Hematopoietic multipotent progenitor cell treated with erythropoietin and hydrocortisone succinate and interleukin-3 and kit ligand, for 8 days (in vitro differentiated cells): ENCODE measurements at places on chromosomes 7 and 10.

DNA sequence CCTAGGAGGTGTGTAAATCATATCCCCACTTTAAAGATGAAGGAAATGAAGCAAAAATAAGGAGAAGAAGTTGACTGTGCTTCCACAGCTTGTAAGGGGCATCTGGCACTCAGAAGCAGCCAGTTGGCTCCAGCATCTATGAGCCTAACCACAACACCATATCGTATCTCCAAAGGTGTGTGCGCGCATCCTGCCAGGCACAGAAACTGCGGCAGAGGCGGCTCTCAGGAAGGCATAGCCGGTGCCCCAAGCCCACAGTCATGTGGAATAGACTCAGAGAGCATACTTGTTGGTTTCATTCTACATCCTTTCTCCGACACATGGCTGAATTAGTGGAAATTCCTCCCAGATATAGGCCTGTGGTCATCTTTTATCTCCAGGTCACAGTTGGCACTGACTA, 423.9 kb downstream of the CALN1 start:
- DNase-seq = peak; percentile 1

DNA sequence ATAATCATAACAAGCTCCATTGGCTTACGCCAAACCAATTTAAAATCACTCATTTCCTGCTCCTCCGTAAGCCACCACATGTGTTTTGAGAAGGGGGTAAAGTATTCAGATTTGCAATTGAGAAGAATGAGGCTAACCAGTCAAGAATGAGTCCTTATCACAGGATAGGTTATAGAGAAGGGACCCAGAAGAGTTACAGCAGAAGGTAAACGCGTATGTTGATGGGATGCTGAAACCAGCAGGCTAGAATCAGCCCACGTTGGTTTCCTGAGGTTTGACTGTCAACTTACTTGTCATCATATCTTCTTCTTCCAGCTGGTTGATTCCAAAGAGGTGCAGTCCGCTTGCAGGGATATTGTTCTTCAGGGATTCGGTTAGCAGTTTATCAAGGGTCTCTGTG, 64.1 kb upstream of the TM9SF3 start:
- no peak for DNase-seq

DNA sequence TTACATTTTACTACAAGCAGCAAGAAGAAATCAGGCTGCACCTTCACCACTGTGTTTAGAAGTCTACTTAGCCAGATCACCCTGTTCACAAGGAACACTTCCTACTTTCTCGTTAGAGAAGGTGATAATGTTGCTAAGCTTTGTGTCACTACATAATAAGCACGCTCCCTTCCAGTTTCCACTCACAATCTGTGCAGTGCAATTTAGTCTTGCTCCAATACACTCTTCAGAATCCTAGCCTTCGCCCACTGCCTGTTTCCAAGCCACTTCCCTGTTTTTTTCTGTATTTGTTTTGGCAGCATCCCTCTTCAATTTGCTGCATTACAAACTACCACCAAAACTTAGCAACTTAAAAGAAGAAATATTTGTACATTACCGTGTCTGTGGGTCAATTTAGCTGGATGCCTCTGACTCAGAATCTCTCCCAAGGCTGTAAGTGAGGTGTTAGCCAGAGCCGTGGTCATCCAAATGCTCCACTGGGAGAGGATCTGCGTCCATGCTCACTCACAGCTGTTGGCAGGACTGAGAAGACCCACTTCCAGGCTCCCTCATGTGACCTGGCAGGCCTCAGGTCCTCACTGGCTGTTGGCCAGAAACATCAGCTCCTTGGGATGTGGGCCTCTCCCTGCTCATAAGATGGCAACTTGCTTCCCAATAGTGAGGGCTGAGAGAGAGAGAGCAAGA, 110.4 kb downstream of the PON1 start:
- DNase-seq = no peak

DNA sequence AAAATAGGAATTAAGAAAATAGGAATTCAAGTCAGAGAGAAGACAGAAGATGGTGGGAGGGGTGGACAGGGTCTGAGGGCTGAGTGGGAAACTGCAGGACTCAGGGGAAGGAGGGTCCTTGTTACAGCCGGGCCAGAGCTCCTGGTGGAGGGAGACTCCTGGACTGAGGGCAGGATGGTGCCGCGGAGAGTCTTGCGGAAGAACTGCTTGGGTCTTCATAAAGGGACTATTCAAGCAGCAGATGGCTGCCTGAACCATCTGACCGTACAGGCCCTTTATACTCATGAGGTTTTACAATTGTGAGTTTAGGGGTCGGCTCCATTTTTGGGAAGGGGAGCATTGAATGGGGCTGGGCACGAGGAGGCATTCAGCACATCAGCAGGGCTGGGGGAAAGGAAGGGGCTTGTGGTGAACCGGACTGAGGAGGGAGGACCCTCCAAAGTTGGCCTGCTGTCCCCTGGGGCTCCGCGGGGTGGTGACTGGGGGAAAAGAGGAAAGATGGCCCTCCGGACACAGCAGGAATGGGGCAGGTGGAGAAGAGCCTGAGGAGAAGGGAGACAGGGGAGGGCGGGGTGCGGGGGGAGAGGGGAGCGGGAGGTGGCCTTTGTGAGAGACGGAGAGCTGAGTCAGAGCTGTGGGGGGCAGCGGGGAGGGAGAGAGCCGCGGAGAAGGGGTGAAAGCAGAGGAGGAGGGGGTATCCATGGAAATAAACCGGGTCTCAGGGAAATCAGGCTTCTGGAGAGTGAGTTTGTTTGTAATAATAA, 1.5 kb downstream of the FAM131B start:
- no peak for DNase-seq

DNA sequence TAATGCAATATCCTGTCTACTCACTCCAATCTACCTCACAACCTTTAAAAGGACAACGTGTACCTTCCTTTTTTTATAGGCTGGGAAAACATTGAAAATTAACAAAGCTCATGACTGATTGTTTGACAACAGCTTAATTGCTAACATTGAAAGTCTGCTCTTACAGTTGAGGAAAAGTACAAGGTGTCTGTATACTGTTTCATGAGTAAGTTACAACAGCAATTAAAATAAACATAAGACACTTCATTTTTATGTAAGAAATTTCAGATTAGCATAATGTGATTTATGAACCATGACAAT, 28.6 kb upstream of the NCAPG2 start:
- no peak for DNase-seq

DNA sequence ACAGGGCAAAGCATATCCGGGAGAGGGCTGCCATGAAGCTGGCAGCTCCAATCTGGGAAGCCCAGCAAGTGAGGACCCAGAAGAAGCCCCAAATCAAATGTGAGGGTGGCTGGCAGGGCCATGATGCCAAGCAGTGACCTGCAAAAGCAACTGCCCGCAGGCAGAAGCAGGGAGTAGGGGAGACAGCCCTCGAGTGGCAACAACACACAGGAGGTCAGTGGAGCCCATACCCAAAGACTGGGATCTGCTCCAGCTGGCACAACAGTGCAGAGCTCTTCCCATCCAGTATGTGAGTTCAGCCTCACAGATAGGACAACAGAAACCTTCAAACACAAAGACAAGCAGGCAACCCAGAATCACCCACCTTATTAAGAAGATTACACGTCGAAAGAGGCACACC, 45.0 kb downstream of the GRID1 start:
- DNase-seq = no peak

DNA sequence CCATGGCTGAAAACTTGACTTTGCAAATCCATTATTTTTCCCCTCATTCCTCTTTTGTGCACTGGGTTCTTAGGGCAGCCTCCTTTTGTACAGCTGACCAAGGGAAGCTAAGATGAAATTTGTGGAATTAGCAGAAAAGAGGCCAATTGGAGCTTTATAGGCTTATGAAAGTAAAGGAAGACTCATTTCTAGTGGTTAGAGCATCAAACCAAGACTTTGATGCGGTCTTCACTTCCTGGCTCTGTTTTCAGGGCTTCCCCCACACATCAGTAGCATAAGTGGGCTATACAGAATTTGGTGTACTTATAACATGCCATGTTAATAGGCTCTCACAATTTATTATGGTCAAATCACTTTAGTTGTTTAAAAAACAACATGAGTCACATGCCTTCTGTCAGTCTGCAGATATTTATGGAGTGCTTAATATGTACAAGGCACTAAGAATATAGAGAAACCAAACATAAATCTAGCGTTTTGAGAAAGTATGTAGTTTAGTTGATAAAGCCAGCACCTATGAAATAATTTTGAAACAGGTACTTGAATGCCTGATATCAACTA, 5.7 kb downstream of the AUTS2 start:
- no peak for DNase-seq

DNA sequence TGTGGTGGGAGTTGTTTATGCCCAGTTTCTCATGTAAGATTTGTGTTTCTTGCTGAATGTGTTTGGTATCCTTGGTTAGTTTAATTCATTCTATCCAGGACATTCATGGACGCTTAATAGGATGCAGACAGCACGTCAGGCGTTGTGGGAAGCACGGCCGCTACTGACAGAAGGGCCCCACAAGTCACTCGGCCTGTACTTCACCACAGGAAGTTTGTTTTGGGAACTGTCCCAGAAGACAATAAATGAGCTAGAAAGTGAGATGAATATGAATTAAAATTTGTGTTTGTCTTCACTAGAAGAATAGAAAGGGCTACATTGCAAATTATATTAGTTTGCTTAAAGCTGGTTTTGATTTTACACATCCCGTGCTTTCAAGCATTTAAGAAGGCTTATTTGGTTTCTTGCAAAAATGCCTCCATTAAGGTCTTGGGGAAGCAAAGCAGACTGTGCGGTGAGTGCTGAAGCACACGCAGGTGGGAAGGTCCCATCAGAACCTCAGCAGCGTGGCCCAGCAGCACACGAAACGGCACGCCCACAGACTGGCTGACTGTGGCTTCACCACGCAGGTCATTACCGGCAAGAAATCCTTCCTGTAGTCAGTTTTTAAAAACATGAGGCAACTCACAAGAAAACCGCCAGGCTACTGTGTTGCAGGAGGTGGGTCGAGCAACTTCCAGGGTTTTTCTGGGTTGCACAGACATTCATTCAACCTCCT, 74.1 kb downstream of the VIPR2 start:
- DNase-seq = no peak

GRCh38 chr7:131502810-131503508, 53.5 kb downstream of the PODXL start:
- peak; percentile 42 for DNase-seq

DNA sequence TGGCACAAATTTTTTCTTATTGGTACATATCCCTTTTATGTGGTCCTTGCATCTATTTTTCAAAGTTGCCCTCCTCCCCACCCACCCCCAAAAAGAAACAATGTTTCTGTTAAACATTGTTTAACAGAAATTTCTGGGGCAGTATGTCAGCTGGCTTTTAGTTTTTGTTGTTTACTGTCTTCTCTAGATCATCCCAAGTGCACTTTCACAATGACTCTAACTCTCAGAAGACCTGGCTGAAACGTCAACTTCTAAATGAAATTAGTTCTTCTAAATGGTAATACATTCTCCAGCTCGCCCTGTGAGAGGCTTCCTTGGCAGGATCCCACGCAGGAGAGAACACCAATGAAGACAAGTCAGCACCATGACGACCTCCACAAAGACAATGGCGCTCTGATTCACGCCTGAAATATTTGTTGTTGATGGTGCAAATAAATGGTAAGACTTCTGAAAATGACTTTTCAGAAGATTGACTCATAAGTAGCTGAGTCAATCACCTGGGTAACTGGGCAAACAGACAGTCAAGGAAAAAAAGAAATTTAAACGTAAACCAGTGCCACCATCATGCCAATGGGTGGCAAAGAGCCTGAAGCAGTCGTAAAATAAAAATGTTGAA, 293.7 kb downstream of the FZD1 start:
- DNase-seq = no peak

DNA sequence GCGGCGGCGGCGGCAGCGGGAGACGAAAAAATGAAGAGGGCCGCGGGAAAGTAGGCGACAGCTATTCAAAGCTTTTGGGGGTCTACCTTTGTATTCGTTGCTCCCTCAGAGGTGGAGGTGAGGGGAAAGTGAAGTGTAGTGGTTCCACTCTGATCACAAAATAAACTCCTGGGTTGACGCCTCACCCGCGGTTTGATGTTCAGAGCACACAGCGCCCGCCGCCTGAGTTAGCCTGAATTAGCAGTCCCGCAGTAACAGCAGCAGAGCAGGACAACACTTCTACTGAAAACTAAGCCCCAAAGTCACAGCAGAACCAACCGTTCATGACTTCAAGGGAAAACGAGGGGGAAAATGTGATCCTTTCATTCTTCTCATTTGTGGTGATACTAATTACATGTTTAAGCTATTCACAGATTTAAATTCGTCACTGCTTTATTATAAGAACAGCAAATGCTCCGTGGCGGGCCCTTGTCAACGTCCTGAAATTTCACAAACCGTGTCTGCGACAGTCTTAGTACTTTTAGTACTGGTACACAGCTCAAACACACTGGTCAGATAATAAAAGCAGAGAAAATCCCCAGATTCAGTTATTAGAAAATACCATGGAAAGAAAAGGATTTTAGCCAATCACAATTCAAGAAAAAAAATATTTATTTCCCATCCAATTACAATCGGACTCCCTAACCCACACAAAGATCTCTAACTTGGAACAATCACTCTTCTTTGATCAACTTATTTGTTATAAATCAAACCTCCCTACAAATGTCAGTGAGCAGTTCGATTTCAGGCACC, 563 bp upstream of the JMJD1C start:
- peak; percentile 48 for DNase-seq

- DNase-seq = no peak
Measured at GRCh38 chr7:48252995-48253394, 81.7 kb downstream of the ABCA13 start.
